Gastroesophageal sphincter (tissue), 4 donors: ENCODE measurements at places on chromosomes 11 and 22. TPM values are rescaled to one million over a fixed set of nuclear protein-coding genes. Genes with fewer than 3 reads are reported as not detected.

- ATAC-seq, result no peak
Measured at GRCh38 chr11:117720061-117720511, 76.9 kb downstream of the DSCAML1 start.

- ATAC-seq, result no peak
Measured at GRCh38 chr11:67287355-67288197, 1.5 kb upstream of the ANKRD13D start.

- ATAC-seq, result no peak
Measured at GRCh38 chr11:75031224-75031753, 42.6 kb downstream of the NEU3 start.

Gene CBX7
- total RNA-seq, result 223 TPM

- no peak for ATAC-seq
Measured at GRCh38 chr11:92149996-92150395, 74.6 kb upstream of the FAT3 start.

GRCh38 chr11:101860696-101861427, 53.9 kb upstream of the CEP126 start:
- peak; percentile 70 for ATAC-seq

Gene CADM1
- total RNA-seq, result 23.5 TPM

DNA sequence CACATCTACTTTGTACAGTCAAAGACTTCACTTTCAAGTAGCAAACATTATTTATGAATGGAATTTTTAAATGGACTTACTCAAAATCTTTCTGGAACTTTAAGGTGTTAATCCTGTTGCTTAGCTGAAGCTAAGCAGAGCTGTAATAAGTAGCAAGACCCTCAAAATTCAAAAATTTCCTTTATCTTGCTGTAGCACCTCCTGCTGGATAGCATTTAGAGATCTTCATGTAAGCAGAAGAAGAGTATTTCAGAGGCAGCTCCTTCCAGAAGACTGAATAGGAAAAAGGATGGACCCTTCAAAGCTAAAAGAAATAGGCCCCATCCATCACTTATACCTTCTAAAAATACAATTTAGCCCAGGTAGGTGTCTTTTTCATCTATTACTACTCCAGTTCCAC, 3.4 kb downstream of the PHF21A start:
- ATAC-seq, result no peak

- ATAC-seq, result no peak
Measured at GRCh38 chr11:110337570-110338193, 41.3 kb upstream of the RDX start.

- ATAC-seq, result no peak
Measured at GRCh38 chr11:94757037-94757735, 11.0 kb upstream of the AMOTL1 start.

Gene IL18
- 6.6 TPM for total RNA-seq

DNA sequence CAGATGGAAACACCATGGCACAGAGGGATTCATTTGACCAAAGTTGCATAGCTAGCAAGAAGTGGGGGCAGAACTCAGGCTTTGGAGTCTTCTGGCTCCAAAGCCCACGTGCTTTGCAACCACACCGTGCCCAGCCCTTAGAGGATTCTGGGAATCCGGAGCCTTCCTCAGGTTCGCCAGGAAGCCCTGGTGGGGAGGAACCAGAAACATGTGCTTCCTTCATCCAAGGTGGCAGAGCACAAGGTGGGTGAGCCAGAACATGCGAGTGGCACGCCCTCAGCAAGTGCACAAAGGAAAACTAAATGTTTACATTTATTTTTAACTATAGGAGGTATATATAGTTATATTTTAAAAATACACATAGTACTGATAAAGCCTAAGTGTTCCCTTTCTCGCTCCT, 151.9 kb upstream of the NECTIN1 start:
- no peak for ATAC-seq

Gene MRGPRX4
- total RNA-seq, result not detected

DNA sequence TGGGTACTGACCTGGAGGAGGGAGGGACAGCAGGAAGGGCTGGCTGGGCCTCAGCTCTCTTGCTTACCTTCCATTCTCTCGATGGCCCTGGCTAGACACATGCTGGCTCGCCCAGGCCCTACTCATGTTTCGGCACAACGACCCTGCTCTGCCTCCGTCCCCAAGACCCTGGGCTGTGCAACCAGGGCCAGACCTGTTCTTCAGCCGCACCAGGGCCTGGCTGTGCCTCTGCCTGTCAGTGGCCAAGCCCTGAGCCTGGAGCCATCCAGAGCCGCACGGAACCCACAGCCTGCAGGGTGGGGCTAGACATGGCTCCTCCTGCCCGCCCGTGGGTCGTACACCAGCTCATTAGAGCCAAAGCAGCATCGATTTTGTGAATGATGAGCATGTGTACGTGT, 47.5 kb downstream of the RTN4R start:
- ATAC-seq, result no peak

Gene APOL5
- not detected for total RNA-seq

GRCh38 chr11:92830377-92831155, 138.9 kb upstream of the MTNR1B start:
- no peak for ATAC-seq

GRCh38 chr11:75280227-75280701, 39.7 kb downstream of the TPBGL start:
- peak; percentile 79 for ATAC-seq

DNA sequence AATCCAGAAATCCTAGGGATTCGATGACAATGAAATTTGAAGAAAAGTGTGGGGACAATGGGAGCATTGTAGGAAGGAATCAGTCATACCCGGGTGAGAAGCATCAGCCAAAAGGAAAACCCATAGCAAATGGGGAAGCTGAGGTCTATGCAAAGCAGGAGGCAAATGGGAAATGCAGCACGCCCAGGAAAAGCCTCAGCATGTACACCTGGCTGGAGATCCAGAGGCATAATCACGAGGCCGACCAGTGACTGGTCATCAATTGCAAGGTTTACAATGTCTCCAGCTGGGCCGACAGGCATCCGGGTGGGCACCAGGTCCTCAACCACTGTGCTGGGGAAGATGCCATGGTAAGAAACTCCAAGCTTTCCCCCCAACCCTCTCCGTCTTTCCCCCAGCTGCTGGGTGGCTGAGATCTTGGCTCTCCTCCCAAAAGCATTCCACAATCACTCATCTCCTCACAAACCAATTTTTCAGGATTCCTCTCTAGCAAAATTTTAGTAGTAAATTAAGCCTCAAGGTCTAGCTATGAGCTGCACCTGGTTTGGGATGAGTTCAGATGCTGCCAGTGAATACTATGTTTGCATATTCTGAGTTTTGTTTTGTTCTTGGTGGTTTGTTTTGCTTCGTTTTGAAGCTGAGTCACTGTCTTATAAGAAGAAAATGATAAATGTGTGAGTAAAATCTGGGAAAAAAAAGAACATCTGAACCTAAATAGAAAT, 98.0 kb upstream of the OR5AK2 start:
- no peak for ATAC-seq

- no peak for ATAC-seq
Measured at GRCh38 chr22:26900787-26901186, 243.4 kb downstream of the MIAT start.

DNA sequence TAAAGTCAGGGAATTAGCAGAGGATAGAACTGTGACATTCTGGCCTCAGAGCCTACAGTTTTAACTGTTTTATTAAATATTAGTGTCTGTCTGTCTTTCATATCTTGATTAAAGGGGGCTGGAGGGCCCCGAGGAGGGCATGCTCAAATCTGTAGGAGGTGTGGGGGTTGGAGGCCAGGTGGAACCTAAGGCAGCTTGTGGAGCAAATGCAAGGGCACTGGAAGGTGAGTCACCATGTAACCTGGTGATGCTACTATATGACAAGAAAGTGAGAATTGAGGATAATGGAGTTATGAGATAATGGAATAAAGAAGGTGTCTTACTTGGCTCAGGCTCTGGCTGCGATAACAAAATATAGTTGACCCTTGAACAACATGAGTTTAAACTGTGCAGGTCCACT, 27.3 kb upstream of the TMEM86A start:
- no peak for ATAC-seq

DNA sequence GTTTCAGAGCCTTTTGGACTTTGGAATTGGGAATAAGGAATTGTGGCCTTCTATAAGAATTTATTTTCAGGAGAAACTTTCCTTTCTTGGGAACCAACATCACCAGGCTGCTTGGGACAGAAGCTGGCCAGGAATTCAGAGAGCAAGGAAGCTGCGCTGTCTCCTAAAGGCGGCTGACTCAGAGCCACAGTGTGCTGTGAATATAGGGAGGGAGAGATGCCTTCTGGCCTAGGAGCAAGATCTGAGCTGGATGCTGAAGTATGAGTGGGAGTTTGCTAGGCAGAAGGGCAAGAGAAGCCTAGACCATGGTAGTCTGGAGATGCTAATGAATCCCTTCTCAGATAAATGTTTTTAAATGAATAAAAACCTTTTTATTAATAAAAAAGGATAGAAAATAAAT, 213.7 kb upstream of the TBCEL start:
- no peak for ATAC-seq

Gene LMO2
- total RNA-seq, result 24.2 TPM

Gene C11orf42
- total RNA-seq, result not detected

- ATAC-seq, result peak; percentile 45
Measured at GRCh38 chr22:37552524-37553163, 7.6 kb upstream of the CDC42EP1 start.

DNA sequence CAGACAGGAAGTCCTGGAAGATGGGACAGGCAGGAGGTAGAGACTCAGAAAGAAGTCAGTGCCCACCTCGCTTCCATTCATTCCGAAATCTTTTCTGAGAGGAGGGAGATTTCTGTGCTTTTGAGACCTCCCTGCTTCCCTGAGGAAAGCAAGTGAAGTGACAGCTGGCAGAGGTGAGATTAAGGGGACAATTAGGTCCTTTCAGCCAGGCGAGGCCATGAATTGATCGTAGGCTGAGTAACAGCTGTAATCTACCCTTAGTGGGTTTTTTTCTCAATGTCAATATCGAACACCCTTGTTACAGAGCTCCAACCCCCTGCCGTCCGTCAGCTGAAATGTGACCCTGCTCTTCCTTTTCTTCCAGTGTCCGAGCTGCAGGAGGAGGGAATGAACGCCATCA, 96.0 kb downstream of the PARVA start:
- ATAC-seq, result no peak

DNA sequence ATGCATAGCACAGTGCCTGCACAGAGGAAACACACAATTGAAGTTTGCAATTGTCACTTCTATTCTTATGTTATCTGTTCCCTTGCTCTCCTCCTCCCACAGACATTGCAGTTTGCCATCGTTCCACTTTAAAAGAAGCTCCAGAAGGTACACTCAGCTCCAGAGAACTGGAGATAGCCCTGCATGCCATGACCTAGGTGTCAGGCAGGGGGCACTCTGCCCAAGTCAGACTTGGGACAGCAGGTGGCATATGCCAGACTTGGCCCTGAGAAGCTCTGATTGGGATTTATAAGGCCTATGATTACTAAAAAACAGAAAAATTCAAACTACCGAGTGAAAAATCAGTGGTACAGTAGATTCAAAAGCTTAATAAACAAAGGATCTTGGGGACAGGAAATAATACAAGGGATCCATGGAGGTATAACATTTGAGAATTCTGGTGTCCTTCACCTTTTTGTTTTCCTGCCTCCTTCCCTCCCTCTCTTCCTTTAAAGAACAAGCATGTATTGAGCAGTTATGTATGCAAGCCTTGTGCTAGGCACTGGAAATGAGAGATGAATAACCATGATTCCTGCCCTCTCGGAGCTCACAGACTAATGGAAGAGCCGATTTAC, 40.0 kb downstream of the TENM4 start:
- peak; percentile 54 for ATAC-seq

DNA sequence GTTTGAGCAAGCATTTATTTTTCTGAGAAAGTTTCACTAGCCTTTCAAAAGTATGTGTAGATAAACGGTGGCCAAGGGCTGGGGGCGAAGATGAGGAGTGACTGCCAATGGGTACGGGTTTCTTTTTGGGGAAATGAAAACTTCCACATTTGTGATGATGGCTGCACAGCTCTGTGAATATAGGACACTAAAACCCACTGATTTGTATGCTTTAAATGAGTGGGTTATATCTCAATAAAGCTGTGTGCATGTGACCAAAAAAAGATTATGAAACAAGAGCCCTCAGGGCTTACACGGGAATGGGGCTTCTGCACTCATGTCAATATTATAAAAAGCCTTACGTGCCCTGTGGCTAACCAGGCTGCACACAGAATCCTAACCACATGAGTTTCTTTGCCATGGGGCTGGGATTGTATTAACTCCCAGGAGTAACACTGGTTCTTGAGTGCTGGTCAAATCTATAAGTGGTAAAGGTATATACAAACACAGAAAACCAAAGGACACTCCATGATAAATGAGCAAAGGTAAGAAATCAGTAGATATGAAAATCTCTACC, 31.3 kb downstream of the ABCC8 start:
- ATAC-seq, result no peak

Gene NF2
- 39.8 TPM for total RNA-seq

DNA sequence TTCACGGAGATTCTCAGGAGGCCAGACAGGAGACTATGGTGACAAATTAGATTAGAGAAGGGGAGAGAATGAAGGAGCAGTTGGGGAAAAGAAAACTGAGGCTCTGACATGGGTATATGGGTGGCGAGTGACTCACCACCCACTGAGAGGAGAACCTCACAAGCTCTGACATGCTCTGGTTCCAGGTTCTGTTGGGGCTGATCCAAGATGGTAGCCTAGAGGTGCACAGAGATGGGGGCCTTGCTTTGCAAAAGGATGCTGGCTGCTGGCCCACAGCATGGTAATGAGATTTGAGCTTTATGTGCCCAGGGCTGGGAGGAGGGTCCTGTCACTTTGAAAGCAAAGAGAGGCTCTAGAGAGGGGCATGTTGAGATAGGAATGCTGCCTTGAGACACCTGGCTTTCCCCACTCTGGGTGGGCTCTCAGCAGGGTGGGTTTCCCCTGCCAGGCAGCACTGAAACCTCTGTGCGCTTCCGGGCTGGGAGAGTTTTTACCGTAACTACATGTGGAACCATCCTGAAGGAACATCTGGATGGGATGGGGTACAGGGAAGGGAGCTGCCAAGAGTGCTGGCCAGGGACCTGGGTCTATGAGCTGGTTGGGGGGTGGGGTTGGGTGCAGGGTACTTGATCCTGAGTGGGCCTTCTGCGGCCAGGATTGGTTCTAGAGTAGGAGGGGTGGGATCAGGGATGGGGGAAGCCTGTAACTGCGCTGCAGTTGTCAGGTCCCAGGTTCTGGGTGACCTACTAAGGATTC, 1.2 kb upstream of the GRK2 start:
- no peak for ATAC-seq

GRCh38 chr11:65468874-65469333, 29.9 kb upstream of the MALAT1 start:
- no peak for ATAC-seq
